ENCODE measurements at places on chromosomes 1 and 21. TPM values are rescaled to one million over a fixed set of nuclear protein-coding genes. Genes with fewer than 3 reads are reported as not detected.

MATN1 gene
- not detected for polyA plus RNA-seq

LRRC53 gene
- polyA plus RNA-seq = not detected

P3R3URF gene
- polyA plus RNA-seq = not detected

TMCO2 gene
- polyA plus RNA-seq = not detected

CLDN8 gene
- 2.1 TPM for polyA plus RNA-seq

NTMT2 gene
- not detected for polyA plus RNA-seq

F13B gene
- not detected for polyA plus RNA-seq

DNA sequence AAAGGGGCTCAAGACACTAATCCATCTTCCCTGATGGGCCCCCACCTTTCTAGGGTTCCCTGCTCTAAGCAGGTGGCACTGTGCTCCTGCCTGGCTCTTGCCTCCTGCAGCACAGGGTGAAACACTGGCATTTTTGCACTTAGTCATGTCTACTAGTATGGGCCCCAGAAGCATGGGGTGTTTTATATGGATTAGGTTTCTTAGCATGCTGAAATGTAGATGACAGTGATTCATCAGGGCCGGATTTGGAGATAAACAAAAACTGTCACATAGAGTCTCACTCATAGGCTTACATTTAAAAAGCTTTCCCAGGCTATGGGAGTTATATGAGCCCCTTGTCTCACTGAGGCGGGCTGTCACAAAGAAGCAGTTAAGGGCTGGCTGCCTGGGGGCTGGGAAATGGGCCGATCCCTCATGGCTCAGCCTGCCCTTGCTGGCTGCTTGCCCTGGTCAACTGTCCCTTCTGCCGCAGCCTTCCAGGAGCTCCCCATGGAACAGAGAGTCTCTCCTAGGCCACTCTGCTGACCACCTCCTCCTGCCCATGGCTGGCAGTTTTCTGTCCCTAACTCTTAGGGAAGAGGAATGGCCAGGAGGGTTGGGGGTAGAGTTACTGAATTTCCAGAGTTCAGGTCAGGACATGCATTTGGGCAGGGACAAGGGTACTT lies 6.5 kb downstream of the GALNT2 start:
- no peaks in the 10 kb centered on the region for H3K27me3 ChIP-seq
- H3K36me3 ChIP-seq = peaks cover 11% of the 10 kb centered on the region
- no peak for DNase-seq
- peak overlapping the region; percentile 33 for H3K27ac ChIP-seq

DNA sequence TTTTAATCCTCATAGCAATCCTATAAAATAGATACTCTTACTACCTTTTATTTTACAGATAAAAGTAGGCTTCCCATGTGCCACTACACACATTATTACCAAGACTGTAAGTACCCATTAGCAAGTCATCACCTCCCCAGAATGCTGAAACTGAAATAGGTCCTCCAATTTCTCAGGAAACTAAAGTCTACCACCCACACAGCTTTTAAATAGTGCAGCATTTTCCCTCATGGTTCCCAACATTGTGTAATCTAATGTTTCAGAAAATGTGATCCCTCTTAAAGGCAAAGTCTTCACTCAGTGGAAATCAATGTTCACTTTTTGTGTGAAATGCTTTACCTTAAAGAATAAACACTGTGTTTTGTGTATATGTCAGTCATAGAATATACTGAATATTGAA lies 356.5 kb downstream of the GPATCH2 start:
- H3K27ac ChIP-seq = no peak overlapping the region
- DNase-seq = no peak
- no peaks in the 10 kb centered on the region for H3K4me1 ChIP-seq
- no peak overlapping the region for H3K4me3 ChIP-seq
- H3K27me3 ChIP-seq = no peaks in the 10 kb centered on the region

DNA sequence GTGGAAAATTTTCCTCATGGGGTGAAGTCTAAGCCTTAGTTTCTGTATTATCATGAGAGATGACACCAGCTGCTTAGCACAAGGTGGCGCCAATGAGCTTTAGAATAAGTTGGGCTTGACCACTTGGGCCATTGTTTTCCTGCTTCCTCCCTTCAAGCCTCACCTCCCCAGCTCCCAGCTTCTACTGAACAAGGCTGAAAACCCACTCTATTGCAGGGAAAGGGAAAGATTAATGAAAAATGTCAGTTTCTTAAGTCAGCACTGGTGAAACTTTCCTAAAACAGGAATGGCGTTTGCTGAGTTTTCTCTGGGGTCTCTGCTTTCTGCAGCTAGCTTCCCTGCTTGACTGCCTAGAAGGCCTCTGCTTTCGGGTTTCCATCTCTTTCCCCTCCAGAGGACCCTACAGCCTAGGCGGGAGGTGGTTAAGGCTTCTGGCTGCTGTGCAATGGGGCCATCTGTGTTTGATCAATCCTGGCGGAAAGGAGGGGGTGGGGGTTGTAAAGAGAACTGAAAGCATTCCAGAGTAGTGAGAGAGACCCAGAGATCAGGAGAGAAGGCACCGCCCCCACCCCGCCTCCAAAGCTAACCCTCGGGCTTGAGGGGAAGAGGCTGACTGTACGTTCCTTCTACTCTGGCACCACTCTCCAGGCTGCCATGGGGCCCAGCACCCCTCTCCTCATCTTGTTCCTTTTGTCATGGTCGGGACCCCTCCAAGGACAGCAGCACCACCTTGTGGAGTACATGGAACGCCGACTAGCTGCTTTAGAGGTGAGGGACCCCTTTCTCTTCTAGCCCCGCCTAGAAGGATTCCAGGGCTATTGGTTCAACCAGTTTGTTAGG lies at the start of gene OLFML3:
TSS of gene OLFML3 (plus strand) at position 612 of the 840 bp plus-strand sequence. CDS start at position 655, 43 bp downstream.
- no peaks in the 10 kb centered on the region for H3K27me3 ChIP-seq
- H3K4me1 ChIP-seq = peaks cover 81% of the 10 kb centered on the region
- H3K36me3 ChIP-seq = no peaks in the 10 kb centered on the region
- peak within 1 kb of the TSS; percentile 70 for H3K27ac ChIP-seq

DNA sequence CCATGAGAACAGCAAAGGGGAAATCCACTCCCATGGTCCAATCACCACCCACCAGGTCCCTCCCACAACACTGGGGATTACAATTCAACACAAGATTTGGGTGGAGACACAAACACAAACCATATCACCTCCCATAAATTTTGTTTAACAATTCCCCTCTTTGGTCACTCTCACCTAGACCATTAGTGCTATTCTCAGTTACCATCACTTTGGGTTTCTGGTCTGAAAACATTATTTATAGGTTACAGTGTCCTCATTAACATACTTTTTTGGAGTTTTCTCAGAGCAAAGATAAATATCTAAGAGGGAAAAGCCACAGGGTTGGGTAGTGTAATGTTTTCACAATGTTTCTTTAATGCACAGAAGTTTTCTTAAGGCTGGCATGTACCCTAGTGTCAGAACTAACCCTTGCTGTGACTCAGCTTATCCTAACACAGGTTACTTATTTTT lies 47.7 kb upstream of the DNAH14 start:
- no peaks in the 10 kb centered on the region for H3K27me3 ChIP-seq
- no peak overlapping the region for H3K4me3 ChIP-seq
- H3K27ac ChIP-seq = no peak overlapping the region
- no peaks in the 10 kb centered on the region for H3K36me3 ChIP-seq
- H3K4me1 ChIP-seq = peaks cover 6% of the 10 kb centered on the region
- no peak for DNase-seq

DNA sequence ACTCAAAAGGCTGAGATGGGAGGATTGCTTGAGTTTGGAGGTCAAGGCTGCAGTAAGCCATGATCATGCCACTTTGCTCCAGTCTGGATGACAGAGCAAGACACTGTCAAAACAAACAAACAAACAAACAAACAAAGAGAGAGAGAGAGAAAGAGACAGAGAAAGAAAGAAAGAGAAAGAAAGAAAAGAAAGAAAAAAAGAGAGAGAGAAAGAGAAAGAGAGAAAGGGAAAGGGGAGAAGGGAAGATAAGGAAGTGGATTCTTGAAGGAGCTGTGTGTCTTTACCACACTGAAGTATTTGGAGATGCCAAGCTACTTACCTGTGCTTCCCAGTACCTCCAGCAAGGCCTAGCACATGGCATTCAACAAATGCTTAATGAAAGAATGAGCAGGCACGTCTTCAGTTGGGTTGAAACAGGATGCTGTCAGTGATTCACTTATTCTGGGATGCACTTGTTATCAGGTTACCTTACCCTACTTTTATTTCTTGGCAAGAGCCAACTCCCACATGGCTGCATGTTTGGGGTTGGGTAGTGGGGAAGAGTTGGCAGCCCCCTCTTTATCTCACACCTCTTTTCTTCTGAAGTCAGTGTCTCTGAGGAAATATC lies 28.8 kb downstream of the CD101 start:
- H3K36me3 ChIP-seq = no peaks in the 10 kb centered on the region
- H3K4me1 ChIP-seq = no peaks in the 10 kb centered on the region
- no peak overlapping the region for H3K27ac ChIP-seq
- no peak overlapping the region for H3K4me3 ChIP-seq

GRCh38 chr1:244735404-244735803 lies 82.5 kb downstream of the DESI2 start:
- no peaks in the 10 kb centered on the region for H3K27me3 ChIP-seq
- H3K4me1 ChIP-seq = no peaks in the 10 kb centered on the region
- no peak overlapping the region for H3K4me3 ChIP-seq
